ENCODE measurements at places on chromosomes 4 and X.

DNA sequence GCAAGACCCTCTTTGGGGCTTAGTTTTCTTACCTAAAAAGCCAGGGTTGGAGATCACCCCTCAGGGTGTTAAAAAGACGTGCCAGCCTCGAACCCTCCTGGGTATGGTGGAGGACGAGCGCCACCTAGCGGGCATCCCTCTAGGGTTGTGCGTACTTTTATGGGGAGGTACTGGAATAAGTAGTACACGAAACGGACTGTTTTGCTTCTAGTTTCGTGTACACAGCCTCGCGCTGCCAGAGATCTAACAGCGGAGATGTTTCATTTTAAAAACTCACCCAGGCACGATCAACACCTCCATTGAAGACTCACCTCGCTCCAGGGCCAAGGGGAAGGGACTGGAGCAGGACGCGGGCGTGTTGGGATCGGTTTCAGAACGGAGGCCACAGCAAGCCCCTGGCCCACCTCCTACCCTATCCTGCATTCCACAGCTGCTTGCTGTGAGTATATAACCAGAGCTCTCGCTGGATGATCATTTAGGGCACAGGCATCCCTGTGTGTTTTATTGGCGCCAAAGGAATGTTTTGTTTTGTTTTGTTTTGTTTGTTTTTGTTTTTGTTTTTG, 4.8 kb upstream of the NKX3-2 start:
- peak; percentile 53 for DNase-seq

DNA sequence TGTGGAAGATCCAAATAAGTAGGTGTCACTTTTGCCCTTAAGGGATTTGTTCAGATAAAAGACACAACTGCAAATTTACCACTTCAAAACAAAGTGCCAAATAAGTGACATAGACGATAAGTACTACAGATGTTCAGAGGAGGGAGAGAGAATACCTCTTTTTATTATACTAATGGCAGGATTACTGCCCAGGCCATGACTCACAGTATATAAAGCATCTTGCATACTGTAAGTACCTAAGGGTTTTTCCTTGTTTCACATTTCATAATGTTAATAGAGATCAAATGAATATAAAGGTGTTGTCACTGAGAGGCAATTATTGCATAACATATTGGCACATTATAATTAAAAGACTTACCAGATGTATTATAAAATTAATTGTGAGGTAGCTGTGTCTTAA, 46.4 kb downstream of the PTPN13 start:
- no peak for DNase-seq

DNA sequence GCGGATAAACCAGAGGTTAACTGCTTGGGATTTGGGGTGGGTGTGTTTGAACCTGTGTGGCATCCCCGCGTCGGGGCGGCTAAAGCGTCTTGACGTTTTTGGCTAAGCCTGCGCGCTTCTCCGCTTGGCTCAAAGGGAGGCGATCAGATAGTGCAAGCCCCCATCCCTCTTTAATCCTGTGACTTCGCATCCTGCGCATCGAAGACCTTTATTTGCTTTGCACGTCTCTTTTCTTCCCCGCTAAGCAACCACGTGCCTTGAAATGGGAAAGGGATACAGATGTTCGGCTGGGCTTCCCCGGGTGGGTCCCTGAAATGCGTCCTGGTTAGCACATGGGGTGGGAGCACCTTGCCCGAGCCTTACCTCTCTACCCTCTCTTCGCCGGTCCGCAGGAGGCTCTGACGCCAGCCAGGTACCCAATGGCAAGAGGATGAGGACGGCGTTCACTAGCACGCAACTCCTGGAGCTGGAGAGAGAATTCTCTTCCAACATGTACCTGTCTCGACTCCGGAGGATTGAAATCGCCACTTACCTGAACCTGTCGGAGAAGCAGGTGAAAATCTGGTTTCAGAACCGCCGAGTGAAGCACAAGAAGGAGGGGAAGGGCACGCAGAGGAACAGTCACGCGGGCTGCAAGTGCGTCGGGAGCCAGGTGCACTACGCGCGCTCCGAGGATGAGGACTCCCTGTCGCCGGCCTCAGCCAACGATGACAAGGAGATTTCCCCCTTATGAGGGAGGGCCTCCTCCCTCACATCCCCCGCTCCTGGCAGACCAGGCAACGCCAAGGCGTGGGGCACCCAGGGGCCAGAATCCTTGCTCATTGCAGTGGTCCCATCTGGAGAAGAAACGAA, 1.5 kb downstream of the GSX2 start:
- DNase-seq, result no peak

GRCh38 chr4:112234952-112235609, 3.5 kb downstream of the AP1AR start:
- peak; percentile 81 for DNase-seq

GRCh38 chr4:107877361-107877760, 52.6 kb downstream of the SGMS2 start:
- DNase-seq, result no peak

DNA sequence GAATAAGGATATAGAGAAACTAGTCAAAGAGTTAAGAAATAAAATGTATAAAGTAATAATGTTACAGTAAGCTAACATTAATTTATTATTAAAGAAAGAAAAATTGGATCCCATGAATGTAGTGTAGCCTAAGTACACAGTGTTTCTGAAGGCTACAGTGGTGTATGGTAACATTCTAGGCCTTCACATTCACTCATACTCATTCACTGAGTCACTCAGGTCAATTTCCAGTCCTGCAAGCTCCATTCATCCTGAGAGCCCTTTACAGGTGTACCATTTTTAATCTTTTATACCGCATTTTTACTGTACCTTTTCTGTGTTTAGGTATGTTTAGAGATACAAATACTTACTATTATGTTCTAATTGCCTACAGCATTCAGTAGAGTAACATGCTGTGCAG, 120.6 kb upstream of the AGA start:
- no peak for DNase-seq

GRCh38 chr4:85748654-85749053, 273.7 kb downstream of the ARHGAP24 start:
- no peak for DNase-seq

- DNase-seq, result peak; percentile 83
These were observed at the start of gene ARSD for GRCh38 chrX:2928583-2929434. TSS of gene ARSD (minus strand) at chrX:2929339. CDS start at chrX:2929275, 64 bp downstream.
